ENCODE measurements at places on chromosomes 7 and 10. TPM values are rescaled to one million over a fixed set of nuclear protein-coding genes. Genes with fewer than 3 reads are reported as not detected.

LRGUK gene
- total RNA-seq: 0.50 TPM

PNLIPRP1 gene
- not detected for total RNA-seq

OR2A5 gene
- total RNA-seq: not detected

PAX4 gene
- not detected for total RNA-seq

RABGEF1 gene
- 33.2 TPM for total RNA-seq

APBB1IP gene
- total RNA-seq: 42.2 TPM

HOXA3 gene
- not detected for total RNA-seq

GNGT1 gene
- not detected for total RNA-seq

CPA2 gene
- total RNA-seq: not detected

EMX2 gene
- total RNA-seq: not detected

KCNIP2 gene
- 6.8 TPM for total RNA-seq

EN2 gene
- total RNA-seq: not detected

LBX1 gene
- total RNA-seq: not detected

Data from natural killer cell treated with Interleukin-12 subunit alpha and Interleukin-12 subunit beta and Interleukin-15 and Interleukin-18, amount 100 ng/mL, for 72 hours (primary cell).